ENCODE measurements at places on chromosomes 1 and 21.

GRCh38 chr1:28021064-28021463 is 61.3 kb downstream of the XKR8 start:
- DNase-seq: no peak

DNA sequence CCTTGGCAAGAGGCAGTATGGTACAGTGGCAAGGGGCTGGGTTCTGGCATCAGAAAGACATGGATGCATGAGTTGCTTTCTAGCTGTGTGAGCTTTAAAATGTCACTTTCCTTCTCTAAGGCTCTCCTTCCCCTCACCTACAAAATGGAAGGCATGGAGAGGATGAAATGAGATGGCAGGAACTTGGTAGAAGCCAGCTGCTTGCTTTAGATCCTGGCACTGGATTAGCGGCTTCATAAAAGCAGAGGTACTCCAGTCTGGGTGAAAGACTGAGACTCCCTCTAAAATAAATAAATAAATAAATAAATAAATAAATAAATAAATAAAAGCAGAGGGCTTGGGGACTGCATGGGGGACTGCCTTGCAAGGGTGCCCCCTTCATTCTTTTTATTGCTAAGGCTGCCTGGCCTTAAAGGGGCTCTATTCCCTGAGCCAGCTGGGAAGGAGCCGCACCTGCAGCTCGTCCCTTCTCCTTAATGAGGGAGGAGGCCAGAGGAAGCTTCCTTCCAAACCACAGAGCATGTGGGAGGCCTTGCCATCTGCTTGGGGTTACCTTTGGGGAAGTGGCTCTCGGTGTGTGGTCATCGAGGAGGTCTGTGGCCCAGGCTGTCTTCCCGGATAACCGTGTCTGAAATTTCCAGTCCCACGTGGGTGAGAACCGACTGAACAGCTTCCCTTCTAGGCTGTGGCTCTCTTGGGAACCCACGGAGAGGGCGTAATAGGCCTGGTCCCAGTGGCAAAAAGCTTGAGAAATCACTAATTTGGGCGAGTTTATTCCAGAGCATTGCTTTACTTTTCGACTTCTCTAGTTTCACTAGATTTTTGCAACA is 2.0 kb upstream of the ATP13A2 start:
- no peak for DNase-seq

- DNase-seq: no peak
Measured at GRCh38 chr1:213106298-213106697, 55.3 kb downstream of the RPS6KC1 start.

DNA sequence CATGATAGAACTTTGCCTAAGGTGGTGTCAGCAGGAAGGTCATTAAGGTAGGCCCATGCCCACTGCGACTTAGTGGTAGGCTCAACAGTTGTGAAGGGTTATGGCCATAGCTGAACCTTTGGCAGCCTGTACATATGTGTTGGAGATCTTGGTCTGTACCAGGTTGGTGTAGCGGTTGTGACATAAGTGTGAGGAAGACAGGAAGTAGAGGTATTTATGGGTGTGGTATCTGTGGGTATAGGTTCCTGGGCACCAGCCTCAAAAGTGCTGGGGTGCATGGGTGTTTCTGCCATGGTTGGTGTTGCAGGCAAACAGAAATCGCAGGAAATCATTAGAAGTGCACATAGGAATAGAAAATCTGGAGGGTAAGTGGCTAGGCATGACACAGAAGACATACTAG is 18.6 kb upstream of the LRIF1 start:
- DNase-seq: no peak

GRCh38 chr1:81449786-81450185 is 350.9 kb upstream of the ADGRL2 start:
- no peak for DNase-seq

DNA sequence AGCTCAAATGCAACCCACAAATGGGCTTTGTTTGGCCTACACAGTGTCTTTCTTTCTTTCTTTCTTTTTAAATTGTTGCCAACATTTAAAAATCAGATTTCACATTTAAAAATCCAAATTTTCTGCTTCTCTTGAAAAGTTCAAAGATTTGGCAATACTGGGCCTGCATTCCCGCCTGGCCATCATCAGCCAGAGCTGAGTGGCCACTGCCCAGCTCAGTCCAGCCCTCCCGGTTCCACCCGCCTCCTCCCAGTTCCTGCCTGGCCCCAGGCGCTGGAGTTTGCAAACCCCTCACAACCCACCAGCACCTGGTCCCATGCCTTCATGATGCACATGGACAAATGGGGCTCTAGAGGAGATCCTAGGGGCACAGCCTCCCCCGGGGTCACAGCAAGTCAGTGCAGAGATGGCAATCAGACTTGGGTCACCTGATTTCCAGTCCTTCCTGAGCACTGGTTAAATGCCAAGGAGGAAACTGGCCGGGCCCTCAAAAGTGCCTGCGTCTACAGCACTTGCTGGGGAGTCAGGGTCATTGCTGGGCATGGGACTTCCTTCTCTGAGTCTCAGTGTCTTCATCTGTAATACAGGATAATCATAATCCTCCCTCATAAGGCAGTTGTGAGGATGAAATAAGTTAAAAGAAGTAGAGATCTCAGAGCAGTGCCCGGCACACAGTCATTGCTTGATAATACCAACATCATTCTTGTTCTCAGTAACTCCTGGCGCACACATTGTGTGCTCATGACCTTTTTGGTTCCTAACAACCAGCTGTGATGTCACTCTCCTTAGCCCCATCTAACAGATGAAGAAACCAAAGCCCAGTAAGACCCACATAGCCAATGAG is 41.0 kb upstream of the LAPTM5 start:
- no peak for DNase-seq

- DNase-seq: no peak
Measured at GRCh38 chr1:210294999-210295745, 33.5 kb upstream of the HHAT start.

DNA sequence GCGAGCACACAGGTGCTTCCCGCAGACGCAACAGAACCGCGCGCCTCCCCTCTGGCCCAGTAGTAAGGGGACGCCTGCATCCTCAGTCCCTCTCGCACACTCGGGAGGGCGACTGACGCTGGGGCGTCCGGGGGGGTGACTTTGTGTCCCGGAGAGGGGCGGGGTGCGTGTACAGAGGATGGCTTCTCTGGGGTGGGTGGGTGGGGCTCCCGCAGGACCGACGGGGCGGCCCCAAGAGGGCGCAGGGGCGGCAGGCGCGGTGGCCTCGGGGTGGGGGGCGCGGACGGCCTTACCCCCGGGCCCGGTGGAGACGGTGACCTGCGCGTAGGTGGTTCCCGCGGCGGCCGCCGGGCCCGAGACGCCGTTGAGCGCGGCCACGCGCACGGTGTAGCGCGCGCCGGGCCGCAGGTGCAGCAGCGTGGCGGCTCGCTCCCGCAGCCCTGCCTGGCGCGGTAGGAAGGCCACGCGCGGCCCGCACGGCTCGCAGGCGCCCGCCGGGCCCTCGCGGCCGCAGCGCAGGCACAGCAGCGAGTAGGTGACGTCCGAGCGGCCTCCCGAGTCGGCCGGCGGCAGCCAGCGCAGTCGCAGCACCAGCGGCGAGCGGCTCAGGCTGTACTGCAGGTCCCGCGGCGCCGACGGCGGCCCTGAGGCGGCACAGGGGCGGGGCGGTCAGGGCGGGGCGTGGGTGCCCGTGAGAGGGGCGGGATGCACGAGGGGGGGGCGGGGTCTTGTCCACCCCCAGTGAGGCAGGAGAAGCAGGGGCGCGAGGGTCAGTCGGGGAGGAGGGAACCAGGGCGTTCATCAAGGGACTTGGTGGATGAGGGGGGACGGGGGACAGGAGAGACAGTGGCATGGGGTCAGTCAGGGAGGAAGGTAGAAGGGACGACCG is 12.1 kb downstream of the EPHA10 start:
- DNase-seq: no peak

DNA sequence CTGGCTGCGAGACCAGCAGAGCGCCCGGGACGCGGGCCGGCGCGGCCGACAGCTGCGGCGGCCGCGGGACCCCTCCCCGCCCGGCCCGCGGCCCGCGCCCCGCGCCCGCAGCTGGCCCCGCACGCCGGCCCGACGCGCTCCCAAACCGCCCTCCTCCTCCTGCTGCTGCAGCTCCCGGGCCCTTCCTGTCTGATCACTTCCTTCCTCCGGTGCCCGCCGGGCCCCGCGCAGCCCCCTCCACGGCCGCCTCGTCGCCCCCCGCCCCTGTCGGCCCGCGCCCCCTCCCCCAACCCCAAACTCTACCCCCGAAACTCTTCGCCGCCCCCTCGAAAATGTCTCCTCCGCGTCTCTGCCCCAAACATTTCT is 594 bp downstream of the LUZP1 start:
- DNase-seq: no peak

GRCh38 chr1:76601465-76601864 is 265.8 kb upstream of the ST6GALNAC5 start:
- no peak for DNase-seq

DNA sequence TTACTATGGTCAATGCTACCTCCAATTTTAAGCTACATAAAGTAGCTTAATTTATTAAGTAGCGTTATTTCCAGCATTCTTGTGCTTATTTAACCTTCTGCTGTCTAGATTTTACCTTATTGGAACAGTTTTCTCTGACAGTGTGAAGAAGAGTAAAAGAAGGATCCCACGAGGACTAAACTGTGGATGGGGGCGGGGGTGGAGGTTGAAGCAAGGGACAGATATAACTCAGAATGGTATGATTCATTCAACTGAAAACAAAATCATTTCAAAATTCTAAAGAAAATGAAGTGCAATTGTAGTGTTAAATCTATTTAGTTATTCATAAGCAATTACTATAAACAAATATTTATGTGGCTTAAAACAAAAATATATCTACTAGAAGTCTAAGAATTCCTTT is 11.5 kb upstream of the VAV3 start:
- DNase-seq: no peak

- no peak for DNase-seq
Measured at GRCh38 chr1:228875741-228876140, 140.5 kb downstream of the RHOU start.

DNA sequence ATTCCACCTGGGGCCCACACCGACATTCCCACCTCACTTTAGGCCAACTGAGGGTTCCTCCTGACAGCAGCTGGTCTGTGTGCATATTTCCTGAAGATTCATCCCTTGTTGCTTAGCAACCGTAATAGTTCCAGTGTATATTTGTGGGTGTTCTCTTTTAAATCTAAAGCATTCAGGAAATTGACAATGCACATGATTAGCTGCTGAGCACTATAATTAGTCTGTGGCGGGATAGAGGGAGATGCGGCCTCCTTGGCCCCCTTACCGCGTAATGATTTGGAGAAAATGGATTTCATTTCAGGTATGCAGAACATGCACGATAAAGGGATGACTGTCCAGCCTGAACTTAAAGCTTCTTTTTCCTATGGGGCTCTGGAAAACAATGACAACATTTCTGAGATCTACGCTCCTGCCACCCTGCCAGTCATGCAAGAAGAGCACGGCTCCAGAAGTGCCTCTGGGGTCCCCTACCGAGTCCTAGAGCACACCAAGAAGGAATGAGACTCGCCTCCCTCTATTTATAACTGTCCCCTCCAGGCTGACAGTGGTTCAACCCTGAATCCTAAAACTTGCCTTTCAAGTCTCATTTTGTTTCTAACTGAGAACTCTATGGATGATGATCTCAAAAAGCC is 33.8 kb upstream of the RCAN3 start:
- DNase-seq: no peak

- DNase-seq: no peak
Measured at GRCh38 chr1:203177470-203178039, 1.9 kb upstream of the MYBPH start.

All from stimulated activated CD8-positive, alpha-beta memory T cell treated with anti-CD3 and anti-CD28 coated beads, Interleukin-2, amount 100 ng/mL, for 1 hour (primary cell).